ENCODE measurements at places on chromosomes 6 and 20.
A peak's percentile ranks its signal among the peaks of the same experiment; 100 is the strongest.

GRCh38 chr6:30763618-30764489 is 19.5 kb upstream of the IER3 start:
- DNase-seq: no peak

GRCh38 chr20:57990396-57990987 is 238.0 kb downstream of the ANKRD60 start:
- DNase-seq: no peak

DNA sequence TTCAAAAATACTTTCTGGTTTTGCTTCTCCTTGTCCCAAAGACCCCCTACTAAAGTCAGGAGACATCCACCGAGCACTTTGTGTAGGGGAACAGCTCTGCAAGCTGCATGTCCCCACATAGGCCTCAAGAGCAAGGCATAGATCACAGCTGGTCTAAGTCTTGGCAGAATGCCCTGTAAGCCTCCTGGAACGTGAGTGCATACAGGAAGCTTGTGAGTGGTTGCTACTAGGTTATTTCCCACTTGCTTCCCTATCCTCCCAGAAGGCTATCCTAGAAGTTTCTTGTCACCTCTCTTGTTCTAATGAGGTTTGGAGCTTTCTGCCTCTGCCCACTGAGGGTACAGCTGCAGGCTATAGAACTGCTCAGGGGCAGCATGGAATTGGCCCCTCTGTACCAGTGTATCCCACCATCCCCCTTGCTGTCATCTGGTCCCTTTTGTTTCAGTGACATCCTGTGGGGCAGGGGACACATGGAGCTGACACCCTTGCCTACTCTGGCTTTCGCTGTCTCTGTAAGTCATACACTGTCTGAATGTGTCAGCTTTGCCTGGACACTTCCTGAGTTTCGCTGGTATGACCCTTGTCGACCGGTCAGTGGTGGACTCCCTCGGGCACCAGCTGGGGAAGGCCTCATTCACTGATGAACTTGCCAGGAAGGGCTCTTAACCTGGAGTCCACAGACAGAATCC is 35.6 kb upstream of the KCNK16 start:
- DNase-seq: peak; percentile 5

DNA sequence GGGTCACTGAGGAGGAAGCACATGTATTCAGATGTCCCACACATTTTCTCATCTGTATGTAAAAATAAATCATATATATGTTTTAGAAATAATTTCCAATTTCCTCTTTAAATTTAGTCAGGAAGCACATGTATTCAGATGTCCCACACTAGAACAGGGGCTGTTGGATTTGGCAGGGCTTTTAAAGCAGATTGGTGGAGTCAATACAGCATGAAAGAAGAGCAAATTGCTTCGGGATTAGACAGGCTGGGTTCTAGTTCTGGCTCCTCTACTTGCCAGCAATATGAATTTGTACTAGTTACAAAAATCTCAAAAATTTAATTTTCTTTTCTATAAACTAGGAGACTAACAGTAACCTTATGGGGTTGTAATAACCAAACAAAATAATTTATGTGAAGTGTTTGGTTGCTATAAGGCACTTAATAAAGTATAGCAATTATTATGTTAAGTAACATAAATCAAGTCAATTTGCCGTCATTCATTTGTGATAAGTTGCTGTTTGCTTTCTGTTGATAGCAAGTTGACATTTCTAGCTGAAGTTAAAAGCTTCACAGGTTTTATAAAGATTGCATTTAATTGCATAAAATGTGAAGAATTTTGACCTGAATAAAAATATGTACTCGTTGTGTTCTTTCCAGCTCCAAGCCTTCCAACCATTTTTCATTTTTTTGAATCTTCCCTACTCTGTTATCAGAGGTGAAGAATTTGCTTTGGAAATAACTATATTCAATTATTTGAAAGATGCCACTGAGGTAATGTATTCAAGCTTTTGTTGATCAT is 88.9 kb downstream of the CD109 start:
- no peak for DNase-seq

DNA sequence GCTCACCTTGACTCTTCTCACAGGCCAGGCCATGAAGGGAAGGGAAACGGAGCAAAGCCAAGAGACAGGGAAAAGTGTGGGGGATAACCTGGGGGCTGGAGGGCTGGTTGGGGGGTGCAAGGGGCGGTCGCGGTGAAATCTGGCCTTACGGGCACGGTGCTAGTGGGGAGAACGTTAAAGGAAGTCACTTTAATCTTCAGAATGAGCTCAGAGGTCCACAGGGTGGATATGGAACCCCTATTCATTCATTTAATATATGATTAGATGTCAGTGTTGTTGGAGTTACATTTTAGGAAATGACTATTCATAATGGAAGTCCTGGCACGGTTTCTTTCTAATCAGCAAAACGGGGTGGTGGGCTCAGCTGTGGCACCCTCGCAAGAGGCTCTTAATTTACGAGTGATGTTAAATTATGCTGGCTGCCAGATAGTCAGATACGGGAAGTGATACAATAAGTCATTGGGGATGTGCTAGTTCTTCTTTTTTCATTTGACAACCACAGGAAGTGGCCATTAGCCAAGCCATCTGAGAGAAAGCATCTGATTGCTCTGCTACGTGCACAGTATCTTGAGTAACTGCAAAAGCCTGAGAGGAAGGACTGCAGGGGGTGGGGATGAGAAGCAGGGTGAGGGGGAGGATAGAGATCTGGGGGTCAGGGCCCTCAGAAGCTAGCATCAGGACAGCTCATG is 253.0 kb downstream of the QKI start:
- peak; percentile 99 for DNase-seq

All from MV-4-11 (cell line).